NCI-H1436 (cell line): ENCODE measurements at places on chromosomes 7 and 10.

DNA sequence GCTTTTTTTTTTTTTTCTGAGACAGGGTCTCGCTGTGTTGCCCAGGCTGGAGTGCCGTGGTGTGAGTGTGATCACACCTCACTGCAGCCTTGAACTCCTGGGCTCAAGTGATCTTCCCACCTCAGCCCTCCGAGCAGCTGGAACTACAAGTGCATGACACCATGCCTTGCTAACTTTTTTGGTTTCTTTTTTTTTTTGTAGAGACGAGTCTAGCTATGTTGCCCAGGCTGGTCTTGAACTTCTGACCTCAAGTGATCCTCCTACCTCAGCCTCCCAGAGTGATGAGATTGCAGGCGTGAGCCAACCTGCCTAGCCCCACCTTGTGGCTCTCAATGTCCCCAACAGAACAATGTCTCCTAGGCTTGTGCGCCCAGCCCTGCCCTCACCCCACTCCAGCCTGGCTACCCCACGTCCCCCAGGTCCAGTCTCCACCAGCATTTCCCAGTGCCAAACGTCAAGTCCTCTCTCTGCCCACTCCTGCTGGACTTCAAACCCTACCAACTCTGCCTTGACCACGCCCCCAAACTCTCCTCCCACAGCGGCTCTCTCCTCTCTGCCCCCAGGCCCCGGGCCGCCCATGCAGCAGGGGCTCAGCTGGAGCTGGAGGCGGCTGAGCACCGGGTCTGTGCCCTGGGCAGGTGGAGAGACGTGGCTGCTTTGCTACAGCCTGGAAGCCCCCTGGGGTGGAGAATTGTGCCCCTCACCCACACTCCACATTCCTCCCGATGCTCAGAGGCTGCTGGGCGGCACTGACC, 18.9 kb downstream of the BHLHA15 start:
- no peak for DNase-seq

GRCh38 chr10:90920986-90921666, at the start of gene ANKRD1:
TSS of gene ANKRD1 (minus strand) at chr10:90921087. CDS start at chr10:90921027, 60 bp downstream.
- DNase-seq, result no peak

GRCh38 chr7:111588065-111588433, 25.8 kb upstream of the IMMP2L start:
- DNase-seq, result no peak

GRCh38 chr10:71244431-71245419, 32.4 kb downstream of the UNC5B start:
- DNase-seq, result no peak
